Activated T-cell treated with anti-CD3 and anti-CD28 coated beads for 48 hours (primary cell): ENCODE measurements at places on chromosomes 6 and 20.
A peak's percentile ranks its signal among the peaks of the same experiment; 100 is the strongest.

- DNase-seq: no peak
Measured at GRCh38 chr6:7921046-7921445, 10.5 kb upstream of the TXNDC5 start.

DNA sequence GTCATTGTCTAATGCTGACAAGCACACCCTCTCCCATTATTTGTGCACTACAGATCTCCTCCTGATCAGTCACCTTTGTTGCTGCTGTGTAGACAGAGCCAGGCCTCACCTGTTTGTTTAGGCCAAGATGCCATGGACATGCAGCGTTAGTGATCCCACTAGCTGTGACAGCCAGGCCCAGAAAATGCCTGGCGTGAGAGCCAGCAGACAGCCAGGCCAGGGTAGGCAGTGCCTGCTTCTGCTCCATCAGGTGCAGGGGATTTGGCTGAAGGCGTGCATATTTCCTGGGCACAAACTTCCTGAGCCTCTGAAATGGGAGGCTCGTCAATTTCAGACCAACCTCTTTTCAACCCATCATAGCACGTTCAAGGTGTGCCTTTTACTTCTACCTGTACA is 27.3 kb downstream of the MANBAL start:
- no peak for DNase-seq

GRCh38 chr6:159692303-159693127 is 526 bp downstream of the SOD2 start:
- DNase-seq: peak; percentile 50

DNA sequence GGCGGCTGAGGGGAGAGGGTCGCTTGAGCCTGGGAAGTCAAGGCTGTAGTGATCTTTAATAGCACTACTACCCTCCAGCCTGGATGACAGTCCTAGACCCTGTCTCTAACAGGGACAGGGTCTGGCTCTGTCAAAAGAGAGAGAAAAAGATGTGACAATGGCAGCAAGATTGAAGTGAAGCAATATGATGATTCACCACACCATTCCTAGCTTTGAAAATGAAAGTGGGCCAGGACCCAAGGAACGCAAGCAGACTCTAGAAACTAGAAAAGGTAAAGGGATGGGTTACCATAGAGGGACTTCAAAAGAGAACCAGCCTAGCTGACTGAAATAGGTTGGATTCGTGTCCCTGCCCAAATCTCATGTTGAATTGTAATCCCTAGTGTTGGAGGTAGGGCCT is 426.9 kb downstream of the HTR1B start:
- DNase-seq: no peak

DNA sequence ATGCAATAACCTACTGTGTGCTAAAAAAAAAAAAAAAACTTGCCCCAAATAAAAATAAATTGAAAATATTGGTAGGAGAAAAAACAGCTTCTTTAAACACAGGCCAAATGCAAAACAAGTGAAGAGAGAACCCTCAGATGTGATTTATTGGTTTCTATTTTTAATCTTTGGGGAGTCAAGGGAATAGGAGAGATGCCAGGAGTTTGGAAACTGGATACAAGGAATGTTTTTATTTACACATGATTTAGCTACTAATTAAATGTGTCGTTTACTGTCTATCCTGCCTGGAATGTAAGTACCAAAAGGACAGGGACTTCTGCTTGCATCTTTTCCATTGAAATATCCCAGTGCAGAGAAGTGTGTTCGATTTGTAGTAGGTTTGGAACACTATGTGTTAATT is 810.7 kb downstream of the MAFB start:
- DNase-seq: no peak

DNA sequence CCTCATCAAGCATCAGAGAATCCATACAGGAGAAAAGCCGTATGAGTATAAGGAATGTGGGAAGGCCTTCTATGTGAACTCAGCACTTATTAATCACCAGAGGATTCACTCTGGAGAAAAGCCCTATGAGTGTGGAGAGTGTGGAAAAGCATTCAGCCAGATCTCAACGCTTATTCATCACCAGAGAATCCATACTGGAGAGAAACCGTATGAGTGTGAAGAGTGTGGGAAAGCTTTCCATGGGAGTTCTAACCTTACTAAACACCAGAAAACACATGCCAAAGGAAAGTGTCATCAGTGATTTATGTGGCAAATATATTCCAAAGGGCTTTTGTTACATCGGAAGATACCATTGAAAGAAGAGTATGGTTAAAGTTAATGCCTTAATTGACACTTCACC is 25.4 kb downstream of the ZKSCAN8 start:
- no peak for DNase-seq

DNA sequence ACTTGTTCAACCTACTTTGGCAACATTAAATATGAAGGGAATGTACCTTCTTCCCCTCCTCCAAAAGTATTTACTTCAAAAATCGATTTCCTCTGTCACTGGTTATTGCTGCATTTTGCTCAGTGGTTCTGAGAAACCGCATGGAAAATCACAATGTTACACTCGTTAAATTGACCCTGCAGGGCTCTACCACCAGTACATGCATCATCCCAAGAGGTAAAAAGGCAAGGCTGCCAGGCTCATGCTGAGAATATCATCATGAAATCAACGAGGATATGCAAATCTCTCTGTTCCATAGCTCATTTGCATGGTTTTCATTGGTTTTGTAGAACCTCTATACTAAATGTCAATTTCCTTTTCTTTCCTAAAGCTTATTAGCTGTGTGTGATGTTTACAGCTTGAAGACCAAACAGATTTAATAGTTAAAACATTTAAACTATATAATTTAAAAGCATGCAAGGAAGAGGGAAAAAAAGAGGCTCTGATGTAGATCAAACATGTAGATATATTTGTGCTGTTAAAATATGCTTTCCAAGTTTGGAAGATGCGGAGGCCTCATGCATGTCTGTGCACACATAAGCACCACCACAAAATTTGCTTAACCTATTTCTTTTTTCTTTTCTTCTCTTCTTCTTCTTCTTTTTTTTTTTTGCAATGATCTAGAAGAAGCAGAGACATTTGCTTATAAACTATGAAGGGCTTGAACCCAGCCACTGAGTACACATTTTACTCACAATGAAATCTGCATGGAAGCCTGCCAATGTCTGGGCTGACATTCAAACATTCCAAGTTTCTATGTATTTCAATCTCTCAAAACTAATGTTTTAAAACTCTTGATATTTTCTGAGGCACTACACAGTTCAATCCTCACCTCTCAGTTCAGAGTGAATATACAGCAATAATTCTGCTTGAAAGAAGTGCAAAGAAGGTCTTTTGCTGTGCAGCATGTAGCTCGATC is 194.0 kb downstream of the GMPR start:
- no peak for DNase-seq

DNA sequence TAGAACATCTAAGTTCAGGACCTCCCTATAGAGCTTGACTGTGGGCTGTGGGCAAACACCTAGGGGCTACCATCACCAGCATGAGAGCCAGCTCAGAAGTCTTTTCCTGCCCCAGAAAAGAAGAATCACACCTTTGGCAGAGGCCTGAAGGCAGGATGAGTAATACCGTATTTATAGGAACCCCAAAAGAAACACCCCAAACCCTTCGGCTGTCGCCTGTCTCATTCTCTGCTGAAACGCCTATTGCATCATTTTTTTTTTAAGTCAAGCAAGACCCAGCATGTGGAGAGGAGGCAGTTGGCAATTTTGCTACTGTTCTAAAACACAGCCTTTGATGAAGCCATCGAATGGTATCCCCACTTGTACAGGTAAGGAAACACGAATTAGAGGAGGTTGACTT is 436.4 kb downstream of the TFAP2A start:
- DNase-seq: no peak

- DNase-seq: no peak
Measured at GRCh38 chr6:116217069-116217468, 36.8 kb downstream of the TSPYL4 start.
